Left ventricle myocardium inferior (tissue), 1 donor: ENCODE measurements at places on chromosomes 5 and 9. TPM values are rescaled to one million over a fixed set of nuclear protein-coding genes. Genes with fewer than 3 reads are reported as not detected.

Gene SLIT3
- 22.7 TPM for total RNA-seq

DNA sequence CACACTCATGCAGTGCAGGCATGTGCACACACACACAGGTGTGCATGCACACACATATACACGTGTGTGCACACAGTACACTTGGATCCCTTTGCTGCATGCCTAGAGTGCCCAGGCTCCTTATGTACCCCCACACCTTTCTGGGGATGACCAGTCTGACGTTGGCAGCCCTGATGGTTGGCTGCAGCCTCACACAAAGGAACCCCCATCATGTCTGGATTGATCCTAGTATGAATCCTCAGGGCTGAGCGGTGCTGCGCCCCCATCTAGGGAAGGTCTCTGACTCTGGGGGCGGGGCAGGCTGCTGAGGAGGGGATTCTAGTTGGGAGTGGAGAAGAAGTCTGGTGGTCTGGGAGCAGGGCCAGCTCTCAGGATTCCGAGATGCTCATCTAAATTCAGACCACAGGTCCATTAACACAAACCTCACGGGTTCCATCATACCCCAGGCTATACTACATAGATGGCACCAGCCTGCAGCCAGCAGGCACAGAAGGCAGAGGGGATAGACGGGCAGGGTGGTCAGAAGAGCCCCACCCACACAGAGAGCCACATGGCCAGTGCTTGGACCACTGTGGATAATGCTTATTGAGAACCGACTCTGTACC, 50.5 kb upstream of the OLFM1 start:
- DNase-seq: no peak

Gene PPP2R2B
- 0.11 TPM for total RNA-seq

GRCh38 chr5:135821061-135821801, 13.2 kb upstream of the SLC25A48 start:
- no peak for DNase-seq

DNA sequence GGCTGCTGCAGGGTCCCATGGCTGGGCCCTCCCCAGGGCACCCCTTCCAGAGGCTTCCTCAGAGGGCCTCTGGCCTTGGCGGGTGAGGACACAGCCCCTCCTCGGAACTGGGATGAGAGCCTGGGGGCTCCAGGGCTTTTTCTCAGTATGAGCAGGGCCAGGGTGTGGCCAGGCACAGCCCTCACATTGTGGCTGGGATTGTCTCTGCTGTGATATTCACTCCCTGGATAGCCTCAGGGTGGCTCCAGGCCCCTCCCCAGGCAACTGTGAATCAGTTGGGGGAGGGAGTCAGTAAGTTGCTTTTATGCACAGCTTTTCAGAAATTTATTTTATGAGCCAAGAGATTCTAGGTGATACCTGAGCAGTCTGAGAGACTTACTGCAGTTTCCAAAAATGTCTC, 135.7 kb downstream of the CACNA1B start:
- DNase-seq: no peak

Gene SCGB3A1
- total RNA-seq: not detected

DNA sequence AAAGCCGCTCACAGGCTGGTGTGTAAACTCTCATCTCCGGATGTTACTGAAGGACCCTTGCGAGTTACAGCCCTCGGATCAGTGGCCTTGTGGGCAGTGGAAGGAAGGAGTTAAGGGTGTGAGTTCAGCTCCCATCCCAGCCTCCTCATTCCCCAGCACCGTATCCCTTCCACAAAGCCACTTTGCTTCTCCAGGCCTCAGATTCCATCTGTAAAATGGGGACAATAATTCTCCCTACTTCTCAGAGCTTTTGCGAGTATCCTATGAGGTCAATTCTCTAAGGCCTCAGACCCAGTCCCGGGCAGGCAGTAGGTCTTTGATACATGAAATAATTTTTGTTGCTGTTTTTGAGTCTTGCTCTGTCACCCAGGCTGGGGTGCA, 141.3 kb downstream of the C9orf50 start:
- DNase-seq: no peak

DNA sequence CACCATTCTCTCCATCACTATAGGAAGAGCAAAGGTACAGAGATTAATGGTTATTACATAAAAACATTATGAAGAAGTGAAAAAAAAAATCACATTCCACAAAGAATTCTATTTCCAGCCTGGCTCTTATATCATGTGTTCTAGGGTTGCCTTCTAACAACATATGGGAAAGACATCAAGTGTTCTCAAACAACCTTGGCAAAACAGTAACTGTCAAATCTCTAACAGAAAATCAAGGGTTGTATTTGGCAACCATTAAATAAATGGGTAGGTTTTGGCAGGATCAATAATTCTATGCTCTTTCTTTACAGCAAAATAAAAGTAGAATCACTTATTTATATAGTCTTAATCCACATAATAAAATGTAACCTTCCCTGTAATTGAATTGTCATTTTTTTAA, 728.9 kb downstream of the MAT2B start:
- no peak for DNase-seq

Gene SCGB3A2
- not detected for total RNA-seq

- DNase-seq: no peak
Measured at GRCh38 chr5:32458880-32459495, 14.4 kb upstream of the ZFR start.

DNA sequence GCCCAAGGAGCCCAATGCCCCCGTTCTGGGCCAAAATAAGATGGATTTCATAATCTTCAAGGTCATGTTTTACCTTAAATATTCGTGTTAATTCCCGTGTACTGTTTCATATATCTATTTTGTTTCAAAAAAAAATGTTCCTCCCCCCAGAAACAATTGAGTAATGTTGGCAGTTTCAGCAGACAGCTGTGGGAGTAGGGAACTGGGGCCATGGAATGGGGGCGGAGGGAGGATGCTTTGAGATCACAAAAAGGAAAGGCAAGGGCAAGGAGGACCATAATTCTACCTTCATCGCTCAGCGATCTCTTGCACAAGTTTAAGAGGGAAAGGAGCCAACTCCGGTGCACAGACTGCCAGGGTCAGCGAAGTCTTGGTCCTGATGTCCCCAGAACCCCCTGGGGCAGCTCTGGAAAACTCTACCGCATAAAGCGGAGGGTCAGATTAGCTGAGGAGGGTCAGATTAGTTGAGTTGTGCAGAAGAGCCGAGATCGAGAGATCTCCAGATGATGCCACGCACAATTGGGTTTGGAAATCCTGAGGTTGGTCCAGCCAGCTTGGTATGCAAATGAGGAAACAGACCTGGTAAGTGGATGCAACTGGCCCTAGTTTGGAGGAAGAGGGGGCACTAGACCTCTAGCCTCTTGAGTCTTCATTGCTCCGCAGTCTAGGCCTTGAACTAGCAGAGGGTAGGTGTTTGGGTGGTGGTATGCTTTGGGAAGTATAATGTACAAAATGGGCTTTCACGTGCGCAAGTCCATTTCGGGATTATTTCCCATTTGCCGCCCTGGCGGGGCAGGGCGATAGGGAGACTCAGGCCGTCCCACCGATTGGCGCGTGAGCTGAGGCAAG, 24.0 kb downstream of the CDKN2A start:
- no peak for DNase-seq

GRCh38 chr9:17031546-17031945, 103.3 kb upstream of the CNTLN start:
- DNase-seq: no peak

- DNase-seq: no peak
Measured at GRCh38 chr9:119284587-119285337, 84.5 kb downstream of the BRINP1 start.

- peak; percentile 59 for DNase-seq
Measured at GRCh38 chr9:126690431-126691051, 76.8 kb downstream of the LMX1B start.
